ENCODE measurements at places on chromosomes 11 and 22.

- peak; percentile 55 for DNase-seq
These were observed 146.5 kb upstream of the RAG2 start for GRCh38 chr11:36744375-36745168.

DNA sequence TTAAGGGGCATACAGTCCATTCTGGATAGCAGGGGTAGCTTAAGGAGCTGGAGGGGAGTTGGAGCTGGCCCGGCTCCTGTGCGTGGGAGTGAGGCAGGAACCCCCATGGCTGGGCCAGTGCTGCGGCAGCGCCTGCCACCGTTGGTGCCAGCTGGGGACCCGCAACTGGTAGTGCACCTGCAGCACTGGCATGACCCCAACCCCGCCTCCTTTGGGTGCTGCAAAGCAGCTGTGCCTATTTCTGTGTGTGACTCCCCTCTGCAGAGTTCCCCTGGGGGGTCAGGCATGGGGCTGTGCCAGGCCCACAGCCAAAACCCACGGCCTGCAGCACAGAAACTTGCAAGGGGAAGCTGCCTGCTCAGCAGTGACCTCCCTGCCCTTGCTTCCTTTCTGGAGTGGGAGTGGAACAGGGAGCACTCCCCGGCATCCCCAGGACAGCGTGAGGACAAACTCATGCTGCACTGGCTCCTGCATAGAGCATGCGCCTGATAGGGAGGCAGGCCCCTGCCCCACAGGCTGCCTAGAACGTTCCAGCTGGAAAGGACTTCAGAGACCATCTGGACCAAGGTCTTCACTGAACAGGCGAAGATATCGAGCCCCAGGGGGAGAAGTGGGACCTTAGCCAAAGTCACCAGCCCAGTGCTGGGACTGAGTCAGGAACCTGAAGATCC is 26.2 kb upstream of the RAB1B start:
- DNase-seq: peak; percentile 73

DNA sequence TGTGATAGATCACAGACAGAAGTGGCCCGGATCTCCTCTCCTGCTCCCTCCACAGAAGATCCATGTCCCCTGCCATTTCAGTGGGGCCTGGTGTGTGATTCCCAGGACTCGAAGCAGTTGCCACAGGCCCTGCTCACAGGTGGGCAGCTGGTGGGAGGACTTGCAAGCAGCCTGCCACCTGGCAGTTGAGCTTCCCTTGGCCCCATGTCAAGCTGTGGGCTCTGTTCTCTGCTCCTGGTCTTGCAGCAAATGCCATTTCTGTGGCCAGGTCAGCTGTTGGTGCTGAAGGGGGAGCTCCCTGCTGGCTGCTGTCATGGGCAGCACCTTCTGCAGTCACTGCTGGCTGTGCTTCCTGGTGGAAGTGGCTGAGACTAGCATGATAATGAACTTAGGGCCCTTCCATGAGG is 59.1 kb upstream of the SLC22A12 start:
- DNase-seq: no peak

GRCh38 chr11:110479108-110480101 is 49.7 kb downstream of the FDX1 start:
- peak; percentile 40 for DNase-seq

DNA sequence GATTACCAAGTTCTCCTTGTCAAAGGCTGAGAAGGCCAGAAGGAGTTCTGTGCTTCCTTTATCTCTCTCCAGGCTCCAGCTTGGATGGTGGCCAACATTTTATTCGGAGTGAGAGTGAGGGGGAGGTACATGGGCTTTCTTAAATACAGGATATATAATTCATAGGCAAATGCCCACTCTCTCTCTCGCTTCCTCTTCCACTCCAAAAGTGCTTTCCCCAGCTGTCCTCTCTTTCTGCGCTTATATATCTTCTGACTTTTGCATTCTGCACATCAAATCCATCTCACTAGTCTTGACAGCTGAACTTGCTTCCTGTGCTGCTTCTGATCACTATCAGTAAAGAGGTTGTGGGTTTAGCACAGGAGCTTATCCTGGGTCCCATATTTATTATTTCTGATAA is 125.4 kb upstream of the ARHGAP20 start:
- peak; percentile 58 for DNase-seq

- DNase-seq: no peak
These were observed 13.2 kb upstream of the SHANK2 start for GRCh38 chr11:71265559-71266092.

GRCh38 chr11:76699451-76700091 is 29.0 kb upstream of the LRRC32 start:
- DNase-seq: no peak

DNA sequence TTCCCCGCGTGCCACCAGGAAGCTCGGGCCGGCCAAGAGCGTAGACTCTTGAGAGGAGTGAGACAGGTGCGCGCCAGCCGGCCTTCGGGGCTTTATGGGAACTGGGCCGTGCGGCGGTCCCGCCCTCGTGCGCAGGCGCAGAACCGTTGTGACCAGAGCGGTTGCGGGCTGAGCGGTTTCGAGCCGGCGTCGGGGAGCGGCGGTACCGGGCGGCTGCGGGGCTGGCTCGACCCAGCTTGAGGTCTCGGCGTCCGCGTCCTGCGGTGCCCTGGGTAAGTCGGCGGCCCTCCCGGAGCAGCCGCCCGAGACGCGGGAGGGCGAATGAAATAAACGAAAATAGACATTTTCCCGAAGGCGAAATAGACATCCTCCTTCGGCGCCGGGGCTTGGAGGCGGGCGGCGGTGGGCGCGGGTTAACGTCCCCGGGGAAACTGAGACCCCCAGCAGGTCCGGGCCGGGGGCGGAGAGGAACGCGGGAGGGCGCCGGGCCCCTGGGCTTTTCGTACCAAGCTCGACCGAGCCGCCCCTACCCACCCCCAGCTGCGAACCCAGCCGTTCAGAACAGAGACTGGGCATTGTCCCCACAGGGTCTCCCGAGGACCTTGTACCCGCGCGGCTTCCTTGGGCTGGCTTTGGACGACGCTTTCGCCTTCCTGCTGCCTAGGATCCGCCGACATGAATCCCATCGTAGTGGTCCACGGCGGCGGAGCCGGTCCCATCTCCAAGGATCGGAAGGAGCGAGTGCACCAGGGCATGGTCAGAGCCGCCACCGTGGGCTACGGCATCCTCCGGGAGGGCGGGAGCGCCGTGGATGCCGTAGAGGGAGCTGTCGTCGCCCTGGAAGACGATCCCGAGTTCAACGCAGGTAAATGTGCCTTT is at the start of gene ASRGL1:
Gene ASRGL1, plus strand, starts transcription at position 146 of the 879 bp plus-strand sequence. Its CDS starts 530 bp downstream, at position 676.
- peak; percentile 94 for DNase-seq

DNA sequence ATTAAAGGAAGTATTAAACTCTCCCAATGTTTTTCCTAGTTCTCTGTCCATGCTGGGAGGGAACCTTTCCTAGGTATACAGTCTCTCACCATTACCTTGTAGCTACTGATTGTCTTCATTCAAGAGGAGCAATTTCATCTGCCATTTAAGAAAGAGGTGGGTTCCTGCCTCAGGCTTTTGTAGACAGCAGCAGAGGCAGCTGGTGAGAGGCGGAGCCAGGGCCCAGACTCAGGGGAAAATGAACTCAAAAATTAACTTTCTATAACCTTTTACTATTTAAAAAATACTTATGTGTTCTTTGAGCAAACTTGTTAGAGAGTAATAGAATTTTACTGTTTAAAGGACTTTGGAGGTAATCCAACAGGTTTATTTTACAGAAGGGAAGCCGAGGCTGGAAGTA is 133.0 kb downstream of the SNX19 start:
- no peak for DNase-seq

DNA sequence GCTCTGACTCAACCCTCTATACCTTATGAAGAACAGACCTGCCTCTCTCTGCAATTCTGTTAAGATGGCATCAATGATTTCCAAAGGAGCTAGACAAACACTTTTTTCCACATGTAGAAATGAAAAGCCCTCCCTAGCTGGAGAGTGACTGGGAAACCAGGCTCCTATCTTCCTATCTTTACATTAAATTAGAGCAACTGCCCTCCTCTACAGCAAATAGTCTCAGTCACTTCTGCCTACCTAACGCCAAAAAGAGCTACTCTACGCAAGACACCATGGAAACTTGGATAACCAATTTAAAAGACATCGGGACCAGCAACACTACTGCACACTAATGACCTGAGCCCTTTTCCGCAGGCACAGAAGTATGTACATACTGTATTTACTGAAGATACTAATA is 84.8 kb downstream of the MICAL3 start:
- DNase-seq: no peak

DNA sequence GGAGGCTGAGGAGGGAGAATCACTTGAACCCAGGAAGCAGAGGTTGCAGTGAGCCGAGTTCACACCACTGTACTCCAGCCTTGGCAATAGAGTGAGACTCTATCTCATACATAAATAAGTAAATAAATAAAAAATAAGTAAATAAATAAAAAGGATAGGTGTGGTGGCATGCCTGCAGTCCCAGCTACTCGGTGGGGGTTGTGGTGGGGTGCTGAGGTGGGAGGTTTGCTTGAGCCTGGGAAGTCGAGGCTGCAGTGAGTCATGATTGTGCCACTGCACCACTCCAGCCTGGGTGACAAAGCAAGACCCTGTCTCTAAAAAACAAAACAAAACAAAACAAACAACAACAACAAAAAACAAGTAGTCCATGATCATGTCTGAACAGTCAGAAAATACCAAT is 3.1 kb downstream of the LARGE2 start:
- no peak for DNase-seq

DNA sequence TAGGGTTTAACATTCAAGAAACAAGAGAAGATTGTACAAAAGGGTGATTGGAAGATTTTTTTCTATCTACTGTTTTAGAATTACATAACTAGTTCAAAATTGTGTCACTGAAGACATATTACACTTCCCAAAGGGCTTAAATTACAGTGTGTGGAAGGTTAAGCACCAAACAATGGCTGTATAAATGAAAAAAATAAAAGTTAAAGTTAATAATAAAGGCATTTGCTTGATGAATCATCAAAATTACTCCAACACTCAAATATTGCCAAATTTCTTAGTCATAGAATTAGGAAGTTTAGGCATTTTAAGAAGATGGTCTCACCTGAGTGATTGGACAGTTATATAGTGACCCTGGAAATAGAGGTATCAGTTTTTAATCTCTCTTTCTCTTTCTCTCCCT is 227.6 kb upstream of the CARD18 start:
- no peak for DNase-seq

- peak; percentile 57 for DNase-seq
These were observed 37.5 kb upstream of the STK33 start for GRCh38 chr11:8631395-8632118.
